Activated T-cell treated with anti-CD3 and anti-CD28 coated beads, Interleukin-2, amount 50 U/mL, for 48 hours (primary cell): ENCODE measurements at places on chromosomes 7 and 10.

- no peak for DNase-seq
These were observed 2.5 kb downstream of the SLK start for GRCh38 chr10:103969436-103969835.

DNA sequence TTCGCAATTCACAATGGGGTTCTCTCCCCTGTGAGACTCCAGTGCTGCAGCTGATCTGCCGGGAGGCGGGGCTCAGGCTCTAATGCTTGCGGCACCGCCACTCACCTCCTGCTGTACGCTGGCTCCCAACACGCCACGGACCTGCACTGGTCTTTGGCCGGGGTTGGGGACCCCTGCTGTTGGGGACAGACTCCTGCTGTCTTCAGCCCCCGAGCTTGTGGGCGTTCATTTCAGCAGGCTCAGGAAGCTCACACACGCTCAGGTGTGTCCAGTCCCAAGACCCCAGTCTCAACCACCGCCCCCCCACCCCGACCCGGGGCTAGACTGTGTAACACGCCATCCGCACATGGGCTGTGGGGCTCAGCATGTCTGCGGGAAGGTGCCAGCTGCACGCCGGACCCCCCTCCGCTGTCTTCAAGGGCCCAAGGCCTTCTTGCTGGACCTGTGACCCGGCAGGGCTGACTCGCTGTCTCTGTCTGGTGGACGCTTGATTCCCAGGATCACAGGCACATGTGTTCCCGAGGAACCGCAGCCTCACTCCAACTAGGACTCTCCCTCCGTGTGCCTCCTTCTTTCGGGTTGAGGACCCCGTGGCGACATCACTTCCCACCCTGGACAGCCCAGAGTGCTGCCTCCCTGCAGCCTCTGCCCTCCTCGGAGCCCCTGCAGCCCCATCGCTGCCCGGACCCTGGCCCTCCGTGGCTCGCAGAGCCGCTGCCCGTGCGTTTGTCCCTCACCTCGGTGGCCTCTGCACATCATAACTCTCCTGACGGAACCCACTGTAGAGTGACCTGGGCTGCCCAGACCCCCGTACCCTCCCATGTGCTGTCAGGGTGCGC lies 106.4 kb downstream of the DNAJB6 start:
- no peak for DNase-seq

GRCh38 chr10:36671607-36672006 lies 453.8 kb upstream of the ANKRD30A start:
- no peak for DNase-seq

GRCh38 chr7:18693406-18693805 lies 197.9 kb downstream of the HDAC9 start:
- DNase-seq, result no peak

DNA sequence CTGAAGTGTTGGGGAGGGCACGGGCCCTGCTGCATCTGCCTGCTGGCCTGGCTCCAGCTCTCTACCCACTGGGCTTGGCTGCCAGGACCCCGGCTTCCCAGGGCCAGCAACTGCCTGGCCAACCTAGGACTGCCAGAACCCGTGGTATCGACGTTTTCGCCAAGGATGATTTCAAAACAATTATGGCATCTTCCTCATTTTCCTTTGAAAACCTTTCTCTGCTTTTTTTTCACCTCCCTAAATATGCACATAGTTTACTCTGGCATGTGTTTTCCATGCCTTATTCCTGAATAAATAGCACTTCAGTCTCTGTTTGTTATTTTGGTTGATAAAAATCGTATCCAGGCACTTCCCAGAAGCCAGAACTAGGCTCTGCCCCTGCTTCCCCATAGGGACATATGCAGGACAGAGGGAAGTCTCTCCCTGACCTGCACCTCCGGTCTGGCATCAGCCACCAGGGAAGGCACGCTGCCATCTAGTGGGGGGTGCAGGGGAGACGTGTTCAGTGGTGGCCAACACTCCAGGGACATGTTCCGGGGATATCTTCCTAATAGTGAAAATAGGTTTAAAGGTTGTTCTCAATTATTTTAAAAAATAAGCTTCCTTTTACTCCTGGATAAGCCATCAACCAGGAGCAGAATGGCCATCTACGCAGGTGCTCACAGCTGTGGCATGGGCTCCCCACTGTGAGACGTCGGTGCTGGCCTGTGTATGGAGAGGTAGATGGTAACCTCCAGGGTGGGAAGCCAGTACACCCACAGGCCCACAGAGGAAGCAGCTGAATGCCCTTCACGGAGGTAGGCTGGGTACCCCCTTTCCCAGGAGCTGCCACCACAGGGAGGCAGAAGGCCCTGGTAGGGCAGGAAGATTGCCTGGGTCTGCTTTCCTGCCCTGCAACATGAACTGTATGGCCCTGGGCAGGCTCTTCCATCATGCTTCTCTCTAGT lies 30.7 kb upstream of the ANTXRL start:
- DNase-seq, result peak; percentile 70

DNA sequence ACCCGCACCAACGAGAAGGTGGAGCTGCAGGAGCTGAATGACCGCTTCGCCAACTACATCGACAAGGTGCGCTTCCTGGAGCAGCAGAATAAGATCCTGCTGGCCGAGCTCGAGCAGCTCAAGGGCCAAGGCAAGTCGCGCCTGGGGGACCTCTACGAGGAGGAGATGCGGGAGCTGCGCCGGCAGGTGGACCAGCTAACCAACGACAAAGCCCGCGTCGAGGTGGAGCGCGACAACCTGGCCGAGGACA lies 1.6 kb downstream of the VIM start:
- DNase-seq, result no peak

DNA sequence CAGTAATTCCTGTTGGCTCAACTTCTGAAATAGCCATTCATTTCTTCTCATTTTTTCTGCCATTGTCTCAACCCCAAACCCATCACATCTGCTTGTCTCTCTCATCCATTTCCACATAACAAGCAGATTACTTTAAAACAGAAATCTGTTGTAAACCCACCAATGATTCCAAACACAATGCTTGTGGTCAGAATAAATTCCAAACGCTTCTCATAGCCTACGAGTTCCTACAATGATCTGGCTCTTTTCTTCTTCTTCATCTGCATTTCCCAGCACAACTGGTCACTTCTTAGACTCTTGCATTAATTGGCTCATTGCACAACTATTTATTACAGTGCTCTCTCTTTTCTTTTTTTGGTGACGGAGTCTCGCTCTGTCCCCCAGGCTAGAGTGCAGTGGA lies 364.1 kb downstream of the GATA3 start:
- DNase-seq, result no peak

DNA sequence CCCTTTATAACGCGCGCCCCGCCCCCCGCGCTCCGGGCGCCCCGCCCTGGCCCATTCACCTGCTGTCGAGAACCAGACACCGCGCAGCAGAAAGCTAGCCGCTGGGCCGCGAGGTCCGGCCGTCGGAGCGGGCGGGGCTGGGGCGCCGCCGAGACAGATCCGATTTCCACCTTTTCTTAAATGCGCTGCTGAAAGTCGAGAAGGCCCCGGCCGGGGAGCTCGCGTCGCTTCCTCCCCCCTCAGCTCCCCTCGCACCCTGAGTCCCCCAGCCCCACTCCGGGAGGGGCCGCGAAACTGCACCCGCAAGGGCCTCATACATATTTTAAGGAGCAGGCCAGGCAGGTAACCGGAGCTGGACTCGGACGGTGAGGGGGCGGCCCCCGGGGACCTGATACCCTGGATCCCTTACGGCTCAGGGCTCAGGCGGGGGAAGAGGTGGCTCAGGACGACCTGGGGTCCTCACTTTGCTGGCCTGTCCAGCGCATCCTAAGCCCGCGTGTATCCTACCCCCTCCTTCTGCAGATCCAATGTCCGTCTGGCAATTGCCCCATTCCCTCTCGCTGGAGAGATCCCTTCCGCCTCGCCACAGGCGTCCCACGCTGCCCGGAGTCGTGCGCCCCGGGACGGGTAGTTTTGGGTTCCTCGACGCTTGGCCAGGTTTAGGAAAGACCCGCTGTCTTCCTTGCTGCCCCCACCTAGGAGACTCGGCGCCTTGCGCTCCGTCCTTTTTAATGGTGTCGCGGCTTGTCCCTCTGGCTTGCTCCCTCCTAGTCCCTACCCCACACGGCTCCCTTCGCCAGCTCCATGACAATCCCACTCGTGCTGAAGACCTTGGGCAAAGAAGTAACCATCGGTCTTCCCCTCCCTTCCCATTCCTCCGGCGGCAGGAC lies 170.6 kb downstream of the UBE2H start:
- DNase-seq, result peak; percentile 35

DNA sequence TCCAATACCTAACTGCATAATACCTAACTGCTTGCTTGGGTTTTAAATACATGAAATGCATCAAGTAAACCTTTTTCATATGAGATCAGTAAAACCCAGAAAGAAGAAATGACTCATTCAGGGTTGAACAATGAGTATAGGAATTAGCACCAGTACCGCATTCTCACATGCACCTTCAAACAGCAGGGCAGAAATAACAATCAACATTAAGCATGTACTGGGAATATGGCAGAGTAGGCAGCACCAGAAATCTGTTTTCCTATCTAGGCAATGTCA lies 850.3 kb upstream of the SORCS1 start:
- no peak for DNase-seq

- no peak for DNase-seq
These were observed 42.6 kb downstream of the DRGX start for GRCh38 chr10:49353026-49353894.

DNA sequence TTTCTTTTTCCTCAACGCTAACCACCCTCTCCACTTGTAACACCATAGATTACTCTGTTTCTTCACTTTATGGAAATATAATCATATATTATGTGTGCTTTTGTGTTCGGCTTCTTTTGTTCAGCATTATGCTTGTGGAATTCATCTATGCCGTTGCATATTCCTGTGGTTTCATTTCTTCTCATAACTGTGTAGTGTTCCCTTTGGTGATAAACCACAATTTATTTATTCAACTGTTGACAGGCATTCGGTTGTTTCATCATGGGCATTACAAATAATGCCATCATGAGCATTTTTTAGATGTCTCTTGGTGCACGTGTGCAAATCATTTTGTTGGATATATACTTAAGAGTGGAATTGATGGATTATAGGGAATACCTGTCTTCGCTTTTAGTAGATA lies 12.1 kb downstream of the AVL9 start:
- DNase-seq, result no peak

GRCh38 chr7:22997871-22998518 lies 15.9 kb downstream of the HYCC1 start:
- DNase-seq, result no peak

GRCh38 chr10:131896403-131896802 lies 4.4 kb upstream of the PPP2R2D start:
- no peak for DNase-seq

DNA sequence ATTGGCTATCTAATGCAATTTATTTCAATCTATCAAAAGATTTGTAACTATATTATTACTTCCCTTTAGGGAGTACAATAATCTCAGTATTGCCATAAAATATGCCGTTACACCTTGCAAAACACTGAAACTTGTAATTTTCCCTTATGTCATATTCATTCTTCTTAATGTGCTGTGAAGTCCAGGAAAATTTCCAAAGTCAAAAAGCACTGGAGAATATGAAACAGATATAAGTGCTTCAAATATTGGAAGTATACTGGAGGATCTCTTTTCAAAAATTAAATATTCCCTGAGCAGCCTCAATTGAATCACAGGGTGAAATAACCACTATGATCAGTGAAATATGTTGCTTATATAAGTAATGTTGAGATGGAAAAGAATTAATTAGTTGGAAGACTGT lies 356.0 kb downstream of the PPP1R3A start:
- DNase-seq, result no peak

- no peak for DNase-seq
These were observed 73.3 kb downstream of the CREB3L2 start for GRCh38 chr7:137928626-137929025.

- DNase-seq, result no peak
These were observed 118.6 kb downstream of the ZMIZ1 start for GRCh38 chr10:79187121-79187940.

GRCh38 chr10:80786322-80786721 lies 248.6 kb downstream of the SH2D4B start:
- no peak for DNase-seq

- no peak for DNase-seq
These were observed 280.8 kb upstream of the CDC14C start for GRCh38 chr7:48643431-48644013.

DNA sequence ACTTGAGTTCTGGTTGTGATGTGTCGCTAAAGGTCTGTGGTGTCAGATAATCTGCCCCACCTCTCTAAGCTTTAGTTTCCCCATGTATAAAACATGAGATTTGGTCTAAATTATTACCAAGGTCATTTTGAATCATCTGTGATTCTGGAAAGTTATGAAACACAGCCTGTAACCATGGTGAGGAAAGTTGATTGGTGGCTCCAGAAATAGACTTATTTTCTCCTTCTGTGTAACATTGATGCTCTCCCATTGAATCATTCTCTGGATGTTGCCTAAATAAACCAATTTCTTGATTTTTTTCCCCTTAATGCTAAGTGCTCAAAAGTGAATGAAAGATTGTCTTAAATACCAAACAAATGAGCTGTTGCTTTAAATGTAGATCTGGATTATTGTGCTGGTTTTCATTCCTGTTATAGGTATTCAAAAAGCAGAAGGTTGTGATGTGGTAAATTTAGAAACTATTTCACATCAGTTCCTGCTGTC lies 30.0 kb upstream of the PCGF5 start:
- DNase-seq, result no peak

GRCh38 chr10:44033008-44033407 lies 351.9 kb downstream of the CXCL12 start:
- no peak for DNase-seq

- no peak for DNase-seq
These were observed 604 bp upstream of the STAM start for GRCh38 chr10:17643339-17643754.

DNA sequence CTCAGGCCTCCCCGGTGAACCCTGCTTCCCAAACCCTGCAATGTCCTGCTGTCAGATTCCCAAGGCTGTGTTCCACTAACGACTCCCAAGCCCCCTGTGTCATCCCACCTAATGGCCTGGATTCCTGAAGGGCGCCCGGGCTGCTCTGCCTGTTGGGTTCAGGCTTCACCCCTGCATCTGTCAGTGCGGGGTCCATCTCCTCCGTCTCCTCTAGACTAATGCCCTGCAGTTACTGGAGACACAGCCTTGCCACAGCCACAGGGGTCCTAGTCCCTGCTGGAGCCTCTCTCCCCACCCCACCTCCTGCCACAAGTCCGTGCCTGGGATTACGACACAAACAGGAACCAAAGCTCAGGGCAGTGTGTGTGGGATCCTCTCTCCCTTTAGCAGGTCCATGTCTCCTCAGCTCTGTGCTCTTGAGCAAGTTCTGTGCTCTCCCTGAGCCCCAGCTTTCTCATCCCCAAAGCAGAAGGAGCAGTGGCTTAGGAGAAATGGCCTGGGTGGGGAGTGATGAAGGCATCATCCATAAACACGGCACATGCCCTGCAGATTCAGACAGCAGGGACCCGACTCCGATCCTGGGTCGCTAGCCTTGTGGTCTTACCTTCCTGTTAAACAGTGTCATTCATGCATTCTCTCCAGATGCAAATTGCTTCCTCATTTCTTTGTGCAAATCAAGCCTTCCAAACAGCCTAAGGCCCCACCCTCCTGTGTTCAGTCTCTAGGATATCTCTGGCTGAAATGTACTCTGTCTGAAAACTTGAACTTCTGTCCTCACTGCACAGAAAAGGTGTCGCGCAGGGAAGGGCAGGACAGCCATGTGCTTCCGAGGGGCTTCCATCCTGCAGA lies 8.2 kb upstream of the RBP3 start:
- no peak for DNase-seq
